ENCODE measurements at places on chromosomes 12 and 14.

GRCh38 chr12:48924617-48925303 is 532 bp downstream of the FKBP11 start:
- peak; percentile 88 for DNase-seq

GRCh38 chr12:2110849-2111566 is 58.2 kb downstream of the CACNA1C start:
- DNase-seq, result no peak

DNA sequence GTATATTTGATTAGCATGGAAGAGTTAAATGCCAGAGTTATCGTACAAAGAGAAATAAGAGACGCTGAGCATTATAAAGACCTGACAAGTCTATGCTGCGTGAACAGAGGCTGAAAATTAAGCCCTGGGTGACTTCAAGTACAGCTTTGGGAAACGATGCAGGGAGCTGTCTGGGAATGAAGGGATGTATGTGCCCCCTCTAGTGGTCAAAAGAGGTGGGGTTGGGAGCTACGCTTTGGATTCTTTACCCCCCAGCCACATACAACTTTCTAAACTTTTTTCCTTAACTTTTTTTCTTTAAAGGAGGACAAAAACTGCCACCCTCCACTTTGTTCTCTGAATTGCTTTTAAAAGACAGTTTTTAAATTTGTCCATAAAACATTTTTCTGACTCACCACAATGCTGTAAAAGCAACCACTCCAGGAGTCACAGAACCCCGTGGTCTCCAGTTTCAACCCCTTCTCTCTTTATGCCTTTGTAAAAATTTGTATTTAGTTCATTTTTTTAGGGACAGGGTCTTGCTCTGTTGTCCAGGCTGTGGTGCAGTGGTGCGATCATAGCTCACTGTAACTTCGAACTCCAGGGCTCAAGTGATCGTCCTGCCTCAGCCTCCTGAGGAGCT is 59.4 kb downstream of the ZNF664 start:
- peak; percentile 49 for DNase-seq

DNA sequence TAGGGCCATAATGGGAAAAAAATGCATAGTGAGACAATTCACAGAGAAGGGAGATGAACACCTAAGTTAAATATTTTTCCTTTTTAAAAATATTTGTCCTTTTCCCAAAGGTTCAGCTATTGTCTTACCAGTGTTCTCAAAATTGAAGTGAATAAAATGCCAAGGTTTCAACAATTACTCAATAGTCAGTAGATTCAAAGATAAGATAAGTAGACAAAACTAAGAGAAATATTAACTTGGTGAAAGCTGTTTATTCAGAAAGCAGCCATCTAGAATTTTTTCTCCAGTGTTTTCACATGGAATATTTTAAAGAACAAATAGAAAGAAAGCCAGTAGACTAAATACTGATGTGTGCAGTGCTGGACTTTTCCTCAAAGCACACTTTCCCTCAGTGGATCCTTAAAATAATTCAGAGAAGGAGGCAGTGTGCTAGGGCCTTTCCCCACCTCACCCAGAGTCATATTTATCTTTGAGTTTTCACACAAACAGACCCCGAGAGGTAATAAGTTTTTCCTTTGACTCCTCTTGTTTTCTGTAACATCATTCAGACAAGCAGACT is 144.5 kb upstream of the PLEKHG7 start:
- no peak for DNase-seq

- DNase-seq, result no peak
Measured at GRCh38 chr12:15928870-15929571, 17.9 kb downstream of the DERA start.

- no peak for DNase-seq
Measured at GRCh38 chr12:116650585-116651087, 87.2 kb downstream of the SPRING1 start.

DNA sequence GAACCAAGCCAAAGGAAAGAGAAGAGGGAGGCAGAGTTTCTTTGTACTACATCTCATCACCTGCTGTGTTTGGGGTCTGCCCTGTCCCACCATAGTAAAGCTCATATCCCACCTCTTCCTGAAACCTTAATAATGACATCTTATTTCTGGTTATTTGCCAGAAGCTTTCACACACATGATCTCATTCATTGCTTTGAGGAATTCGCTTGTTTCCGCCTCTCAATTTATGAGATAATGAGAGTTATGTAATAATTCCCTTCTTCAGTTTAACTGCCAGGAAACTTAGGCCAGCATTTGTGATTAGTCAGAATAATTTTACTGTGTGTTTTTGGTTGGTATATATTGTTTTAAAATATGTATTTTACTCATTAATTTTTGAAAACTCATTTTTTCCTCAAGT is 205.2 kb downstream of the CACNA1C start:
- no peak for DNase-seq

DNA sequence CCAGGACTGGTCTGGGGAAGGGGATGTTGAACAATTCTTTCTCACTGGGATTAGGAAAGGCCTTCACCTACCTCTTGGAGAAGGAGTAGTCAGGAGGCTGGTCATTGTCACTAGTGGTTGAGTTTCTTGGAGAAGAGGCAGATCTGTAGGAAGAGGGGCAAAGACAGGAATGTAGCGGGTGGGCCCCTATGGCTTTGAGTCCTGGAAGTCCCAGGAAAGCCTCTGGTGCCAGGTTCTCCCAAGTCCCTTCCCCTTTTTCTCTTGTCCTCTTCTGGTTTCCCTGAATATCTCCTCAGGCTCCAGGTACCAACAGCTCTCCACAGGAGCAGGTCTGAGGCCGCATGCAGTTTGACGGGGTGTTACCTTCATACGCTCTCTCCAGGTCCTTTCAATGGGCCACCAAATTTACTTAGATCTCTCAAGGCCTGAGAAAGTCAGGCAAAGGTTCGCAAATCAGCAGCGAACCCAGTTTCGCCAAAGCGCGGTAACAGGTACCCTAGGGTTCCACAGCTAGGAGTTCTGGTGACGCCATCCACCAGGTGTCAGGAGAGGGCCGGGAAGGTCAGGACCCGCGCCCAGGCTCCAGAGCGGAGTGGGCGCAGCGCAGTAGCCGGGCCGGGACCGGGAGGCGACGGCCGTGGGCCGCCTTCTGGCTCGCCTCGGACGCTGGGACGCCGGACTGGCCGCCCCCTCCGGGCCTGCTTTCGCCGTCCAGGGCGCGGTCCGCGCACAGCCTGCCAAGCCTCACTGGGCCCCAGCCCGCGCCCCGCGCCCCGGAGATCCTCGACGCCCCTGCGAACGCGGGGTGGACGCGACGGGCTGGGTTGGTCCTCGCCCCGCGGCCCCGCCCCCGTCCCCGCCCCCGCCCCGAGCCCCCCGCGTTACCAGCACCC is 795 bp downstream of the SMAGP start:
- DNase-seq, result peak; percentile 42

GRCh38 chr14:54881761-54882401 is 20.7 kb downstream of the GCH1 start:
- DNase-seq, result peak; percentile 30

- peak; percentile 67 for DNase-seq
Measured at GRCh38 chr14:24036169-24036962, 15.4 kb upstream of the CARMIL3 start.

DNA sequence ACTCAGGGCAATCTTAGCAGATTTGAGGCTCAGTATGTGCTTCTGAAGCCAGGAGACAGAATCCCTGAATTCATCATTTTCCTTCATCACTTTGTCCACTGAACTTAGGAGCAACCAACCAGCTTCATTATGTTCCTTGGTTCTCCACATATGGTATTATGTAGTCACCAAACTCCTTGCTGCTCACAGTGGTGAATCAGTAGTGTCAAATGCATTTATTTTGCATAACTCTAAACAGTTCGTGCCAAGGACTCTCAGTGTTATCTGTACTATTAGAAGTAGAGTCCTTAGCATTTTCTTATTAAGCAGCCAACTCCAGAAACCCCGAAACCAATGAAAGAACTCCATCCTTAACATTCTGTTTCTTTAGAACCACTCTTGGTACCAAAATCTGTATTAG is 466.9 kb upstream of the RGS6 start:
- no peak for DNase-seq

- no peak for DNase-seq
Measured at GRCh38 chr12:53313996-53314395, 7.4 kb downstream of the AAAS start.

GRCh38 chr12:52041695-52042123 is 9.5 kb upstream of the NR4A1 start:
- peak; percentile 75 for DNase-seq

- no peak for DNase-seq
Measured at GRCh38 chr12:78790148-78790547, 74.4 kb upstream of the SYT1 start.

DNA sequence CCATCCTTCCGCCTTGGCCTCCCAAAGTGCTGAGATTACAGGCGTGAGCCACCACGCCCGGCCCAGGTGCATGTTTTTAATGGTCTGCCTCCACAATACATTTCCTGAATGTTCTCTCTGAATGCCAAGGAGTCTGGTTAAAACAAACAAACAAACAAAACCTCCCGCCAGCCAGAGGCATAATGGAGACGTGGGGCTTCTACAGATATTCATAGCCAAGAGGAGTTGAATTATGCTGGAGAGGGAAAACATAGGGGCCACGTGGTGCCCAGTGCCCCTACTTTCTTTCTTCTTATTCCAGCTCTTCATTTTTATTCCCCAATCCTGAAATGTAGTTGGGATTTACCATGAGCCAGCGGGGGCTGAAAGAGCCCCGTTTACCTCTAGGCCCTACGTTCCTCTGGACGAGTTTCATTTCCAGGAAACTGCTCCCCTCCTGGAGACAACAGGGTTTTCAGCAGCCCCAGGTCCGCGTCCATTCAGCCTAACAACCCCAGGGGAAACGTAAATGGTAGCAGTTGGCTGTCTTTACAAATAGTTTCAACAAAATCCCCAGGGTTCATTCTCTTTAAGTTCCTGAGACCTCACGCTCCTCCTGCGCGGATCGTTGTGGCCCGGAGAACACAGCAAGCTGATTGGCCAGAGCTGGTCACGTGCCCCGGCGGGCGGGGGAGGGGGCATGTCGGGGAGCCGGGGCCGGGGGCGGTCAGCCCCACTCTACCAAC is 108.5 kb upstream of the ESRRB start:
- peak; percentile 41 for DNase-seq

GRCh38 chr12:27143256-27144069 is 61.1 kb upstream of the C12orf71 start:
- no peak for DNase-seq

GRCh38 chr12:54005853-54006558 is 2.8 kb upstream of the HOXC8 start:
- DNase-seq, result peak; percentile 86

- no peak for DNase-seq
Measured at GRCh38 chr14:29724991-29725390, 202.7 kb downstream of the PRKD1 start.

- DNase-seq, result no peak
Measured at GRCh38 chr14:92392711-92393110, 69.7 kb downstream of the SLC24A4 start.

- no peak for DNase-seq
Measured at GRCh38 chr12:93563807-93564538, 8.5 kb upstream of the SOCS2 start.

DNA sequence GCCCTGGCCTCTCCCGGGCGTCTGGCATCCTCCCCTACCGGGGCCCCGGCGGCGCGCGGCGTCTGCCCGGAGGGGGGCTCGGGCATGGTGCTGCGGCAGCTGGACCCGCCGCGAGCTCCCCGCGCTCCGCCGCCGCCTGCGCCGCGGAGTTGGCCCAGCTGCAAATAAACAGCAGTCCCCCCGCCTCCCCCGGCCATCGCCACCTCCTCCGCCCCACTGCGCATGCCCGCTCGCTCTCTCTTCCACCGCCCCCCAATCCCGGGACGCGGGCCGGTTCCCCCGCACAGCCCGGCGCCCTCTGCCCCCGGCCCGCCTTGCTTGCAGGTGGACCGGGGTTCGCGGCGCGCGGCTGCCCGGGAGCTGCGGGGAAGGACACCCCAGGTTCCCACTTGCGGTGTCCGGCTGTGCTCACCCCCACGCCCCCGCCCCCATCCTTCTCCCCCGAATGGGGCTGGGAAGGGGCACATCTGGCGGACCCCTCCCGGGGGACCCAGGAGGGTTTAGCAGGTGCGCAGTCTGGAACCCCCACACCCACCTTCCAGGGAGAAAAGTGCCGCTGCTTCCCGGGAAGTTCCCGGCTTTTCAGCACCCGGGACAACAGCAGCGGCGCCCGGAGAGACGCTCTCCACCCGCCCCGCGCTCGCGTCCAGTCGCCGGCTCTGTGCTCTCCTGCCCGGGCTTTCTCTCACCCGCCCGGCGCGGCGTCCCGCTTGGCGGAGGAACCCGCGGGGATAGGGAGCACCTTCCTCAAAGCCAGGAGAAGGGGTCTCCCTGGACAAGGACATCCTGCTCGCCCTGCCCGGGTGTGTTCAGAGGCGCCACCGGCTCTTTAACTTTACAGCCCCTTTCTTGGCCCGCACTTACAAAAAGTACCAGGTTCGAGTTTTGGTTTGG is at the start of gene TMTC1:
TSS of gene TMTC1 (minus strand) at position 170 of the 894 bp plus-strand sequence. CDS start 191 bp downstream, outside the sequence.
- DNase-seq, result no peak

DNA sequence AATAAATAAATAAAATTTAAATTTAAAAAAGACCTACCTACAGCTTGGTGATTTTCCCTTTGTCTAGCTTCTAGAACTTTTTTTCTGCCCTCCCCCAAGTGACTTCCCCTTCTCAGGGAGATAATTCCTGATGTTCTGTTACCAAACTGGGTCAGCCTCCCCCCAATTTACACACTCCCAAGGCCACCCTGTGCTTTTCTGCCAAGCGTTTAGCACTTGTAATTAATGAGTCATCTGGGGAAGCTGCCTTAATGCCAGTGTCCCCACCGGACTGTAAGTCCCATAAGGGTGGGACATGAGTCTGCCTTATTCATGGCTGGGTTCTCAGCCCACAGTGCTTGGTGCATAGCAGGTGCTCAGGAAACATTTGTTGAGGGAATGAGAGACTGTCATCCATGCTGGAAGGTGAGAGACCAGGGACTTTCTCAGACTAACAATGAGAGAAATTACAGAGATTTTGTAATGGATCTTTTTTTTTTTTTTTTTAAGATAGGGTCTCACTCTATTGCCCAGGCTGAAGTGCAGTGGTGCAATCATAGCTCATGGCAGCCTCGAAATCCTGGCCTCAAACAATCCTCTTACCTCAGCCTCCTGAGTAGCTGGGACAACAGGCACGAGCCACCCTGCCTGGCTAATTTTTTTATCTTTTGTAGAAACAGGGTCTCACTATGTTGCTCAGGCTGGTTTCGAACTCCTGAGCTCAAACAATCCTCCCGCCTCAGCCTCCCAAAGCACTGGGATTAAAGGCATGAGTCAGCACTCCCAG is 106.8 kb downstream of the PHETA1 start:
- DNase-seq, result no peak

GRCh38 chr12:96980991-96981414 is 73.9 kb downstream of the NEDD1 start:
- DNase-seq, result no peak

DNA sequence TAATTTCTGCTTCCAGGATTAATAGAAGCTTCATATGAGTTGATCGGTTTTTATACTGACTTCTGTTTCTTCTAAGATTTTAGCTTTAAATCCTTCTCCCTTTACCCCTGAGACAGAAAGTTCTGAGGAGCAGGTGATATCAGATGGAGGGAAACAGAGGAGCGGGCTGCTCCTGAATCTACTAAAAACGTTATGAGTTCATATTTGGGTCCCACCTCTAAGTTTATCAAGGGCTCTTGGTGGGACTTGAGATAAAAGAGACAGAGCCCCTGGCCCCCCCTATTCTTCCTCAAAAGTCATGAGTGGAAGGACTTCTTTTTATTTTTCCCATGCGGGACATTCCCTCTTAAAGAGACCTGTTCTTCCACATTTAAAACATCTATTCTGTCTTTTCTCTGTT is 23.8 kb downstream of the CLEC2A start:
- no peak for DNase-seq
